Kidney (tissue), 22 donors: ENCODE measurements at places on chromosomes 12 and 14.
A peak's percentile ranks its signal among the peaks of the same experiment; 100 is the strongest.

DNA sequence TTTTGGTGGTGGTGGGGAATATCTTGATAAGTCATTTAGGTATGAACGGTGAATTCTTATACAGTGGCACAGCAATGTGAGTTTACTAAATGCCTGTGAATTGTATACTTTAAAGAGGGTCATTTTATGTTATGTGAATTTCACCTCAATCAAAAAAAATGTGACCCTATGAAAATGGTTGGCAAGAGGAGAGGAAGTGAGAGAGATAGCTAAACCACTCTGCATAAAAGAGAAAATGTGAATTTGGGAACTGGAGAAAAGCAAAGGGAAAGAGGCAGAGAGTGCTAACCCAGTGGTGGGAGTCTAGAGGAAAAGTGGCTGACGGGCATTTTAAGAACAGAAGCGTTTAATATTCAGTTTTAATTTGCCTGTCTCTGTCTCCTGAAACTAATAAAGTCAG, 93.8 kb downstream of the SLC38A6 start:
- DNase-seq = no peak

GRCh38 chr12:113184900-113185179, 438 bp downstream of the DDX54 start:
- peak; percentile 96 for DNase-seq

DNA sequence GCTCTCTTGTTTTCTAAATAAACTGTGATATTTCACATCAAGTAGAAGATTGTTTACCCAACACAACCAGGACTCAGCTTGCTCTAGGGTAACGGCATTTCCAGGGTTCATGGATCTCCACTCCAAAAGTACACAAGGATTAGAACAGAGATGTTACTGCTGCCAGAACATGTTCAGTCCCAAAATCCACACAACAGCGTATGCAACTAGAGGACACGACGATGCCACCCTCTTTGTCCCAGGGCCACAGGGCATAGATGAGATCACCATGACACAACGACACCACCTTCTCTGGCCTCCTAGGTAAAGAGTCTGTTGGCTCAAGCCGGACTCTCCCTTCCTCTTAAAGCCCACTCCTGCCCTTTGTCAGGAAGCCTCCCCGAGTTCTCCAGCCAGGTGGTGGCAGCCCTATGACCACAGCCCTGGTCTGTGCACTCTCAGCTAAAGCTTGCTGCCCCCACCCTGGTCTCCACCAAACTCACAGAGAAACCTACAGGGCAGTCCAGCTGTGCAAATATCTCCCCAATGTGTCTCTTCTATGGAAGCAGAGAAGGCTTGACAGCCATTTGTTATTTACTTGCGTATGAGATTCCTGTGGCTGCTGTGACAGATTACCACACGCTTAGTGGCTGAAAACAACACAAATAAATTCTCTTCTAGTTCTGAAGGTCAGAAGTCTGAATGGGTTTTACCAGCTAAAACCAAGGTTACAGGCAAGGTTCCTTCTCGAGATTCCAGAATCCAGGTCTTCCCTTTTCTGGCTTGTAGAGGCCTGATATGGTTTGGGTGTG, 10.3 kb downstream of the CLMN start:
- DNase-seq = no peak

GRCh38 chr12:12798480-12798879, 13.0 kb downstream of the APOLD1 start:
- no peak for DNase-seq

- DNase-seq = peak; percentile 33
These were observed 8.9 kb upstream of the IRF2BPL start for GRCh38 chr14:77037215-77037937.

DNA sequence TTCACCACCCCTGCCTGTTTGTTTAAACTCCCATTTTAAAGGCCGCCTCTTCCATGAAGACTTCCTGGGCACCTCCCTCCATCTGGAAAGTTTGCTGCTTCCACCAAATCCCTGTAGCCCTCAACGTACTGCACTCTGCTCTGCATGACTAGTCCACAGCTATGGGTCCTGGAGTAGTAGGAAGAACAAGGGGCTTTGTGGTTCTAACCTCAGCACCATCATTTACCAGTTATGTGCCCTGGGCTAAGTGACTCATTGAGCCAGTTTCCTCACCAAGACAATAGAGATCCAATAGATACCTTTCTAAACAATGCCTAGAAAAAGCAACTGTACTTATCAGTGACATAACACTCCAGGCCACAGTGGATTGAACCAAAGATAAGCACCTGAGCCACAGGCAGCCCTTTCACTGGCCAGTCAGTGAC, 8.5 kb upstream of the LTBP2 start:
- no peak for DNase-seq

GRCh38 chr14:67167420-67168109, 21.7 kb upstream of the GARIN2 start:
- DNase-seq = peak; percentile 8
